Psoas muscle (tissue), 8 donors: ENCODE measurements at places on chromosomes 2 and 18. TPM values are rescaled to one million over a fixed set of nuclear protein-coding genes. Genes with fewer than 3 reads are reported as not detected.

The RBKS gene
- total RNA-seq = 4.4 TPM

The CAVIN2 gene
- 18.1 TPM for total RNA-seq

The DBI gene
- 53.6 TPM for total RNA-seq

The ITPRID2 gene
- 73.3 TPM for total RNA-seq

The CENPA gene
- not detected for total RNA-seq

The IL36B gene
- total RNA-seq = not detected
